Frontal cortex (tissue), 4 donors: ENCODE measurements at places on chromosomes 7 and 10. TPM values are rescaled to one million over a fixed set of nuclear protein-coding genes. Genes with fewer than 3 reads are reported as not detected.

DNA sequence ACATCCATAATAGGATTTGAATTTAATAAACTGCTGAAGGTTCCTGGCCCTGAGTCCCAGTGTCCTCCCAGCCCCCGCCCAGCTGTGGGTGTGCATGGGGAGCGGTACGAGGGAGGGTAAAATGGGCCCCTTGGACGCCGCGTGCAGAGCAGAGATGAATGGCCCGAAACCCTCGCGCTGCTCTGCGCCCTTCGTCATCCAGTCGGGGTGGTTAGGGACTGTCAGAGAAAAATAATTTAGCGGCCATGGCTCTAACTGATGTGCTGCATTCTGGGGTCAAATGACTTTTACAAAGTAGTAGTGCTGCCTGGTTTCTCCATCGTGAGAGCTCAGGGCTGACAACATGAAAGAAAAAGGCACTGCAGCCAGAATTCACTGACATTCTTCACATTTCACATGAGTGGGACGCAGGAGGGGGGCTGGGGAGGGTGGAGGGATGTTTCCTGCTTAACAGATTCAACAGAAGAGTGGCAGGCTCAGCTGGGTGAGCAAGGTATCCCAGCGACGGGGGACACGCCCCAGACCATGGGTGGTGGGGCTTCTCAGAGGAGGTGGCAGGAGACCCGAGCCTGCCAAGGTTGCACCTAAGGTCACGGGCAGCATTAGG lies 304.5 kb downstream of the WDR37 start:
- no peak for DNase-seq

- no peak for DNase-seq
These were observed 108.4 kb upstream of the HPS1 start for GRCh38 chr10:98555021-98555619.

- DNase-seq: no peak
These were observed 11.6 kb upstream of the LIPF start for GRCh38 chr10:88652616-88653015.

- no peak for DNase-seq
These were observed 81.6 kb upstream of the ANLN start for GRCh38 chr7:36308031-36308430.

- DNase-seq: no peak
These were observed 2.5 kb downstream of the GCK start for GRCh38 chr7:44186736-44187135.

Gene PRXL2A
- total RNA-seq: 80.3 TPM

GRCh38 chr7:139750459-139751095 lies 27.2 kb downstream of the HIPK2 start:
- DNase-seq: no peak

Gene DNAJC12
- 4.5 TPM for total RNA-seq

DNA sequence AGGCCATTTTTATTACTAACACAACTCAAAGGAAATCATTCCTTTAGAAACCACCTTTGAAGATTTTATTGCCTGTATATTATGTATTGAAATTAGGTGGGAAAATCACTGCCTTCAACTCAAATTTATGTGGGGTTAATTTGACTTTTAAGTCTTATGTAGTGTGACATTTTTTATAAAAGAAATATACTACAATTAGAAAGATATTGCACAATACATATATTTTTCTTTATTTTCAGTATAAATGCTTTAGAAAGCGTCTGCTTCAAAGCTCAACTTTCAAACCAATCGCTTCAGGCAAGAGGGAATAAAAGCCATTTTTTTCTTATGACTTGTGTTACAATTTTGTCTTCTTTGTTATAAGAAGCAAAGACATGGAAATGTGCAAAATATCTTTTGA lies 337.4 kb upstream of the ZWINT start:
- DNase-seq: no peak

GRCh38 chr10:30124704-30125103 lies 65.3 kb upstream of the JCAD start:
- no peak for DNase-seq

DNA sequence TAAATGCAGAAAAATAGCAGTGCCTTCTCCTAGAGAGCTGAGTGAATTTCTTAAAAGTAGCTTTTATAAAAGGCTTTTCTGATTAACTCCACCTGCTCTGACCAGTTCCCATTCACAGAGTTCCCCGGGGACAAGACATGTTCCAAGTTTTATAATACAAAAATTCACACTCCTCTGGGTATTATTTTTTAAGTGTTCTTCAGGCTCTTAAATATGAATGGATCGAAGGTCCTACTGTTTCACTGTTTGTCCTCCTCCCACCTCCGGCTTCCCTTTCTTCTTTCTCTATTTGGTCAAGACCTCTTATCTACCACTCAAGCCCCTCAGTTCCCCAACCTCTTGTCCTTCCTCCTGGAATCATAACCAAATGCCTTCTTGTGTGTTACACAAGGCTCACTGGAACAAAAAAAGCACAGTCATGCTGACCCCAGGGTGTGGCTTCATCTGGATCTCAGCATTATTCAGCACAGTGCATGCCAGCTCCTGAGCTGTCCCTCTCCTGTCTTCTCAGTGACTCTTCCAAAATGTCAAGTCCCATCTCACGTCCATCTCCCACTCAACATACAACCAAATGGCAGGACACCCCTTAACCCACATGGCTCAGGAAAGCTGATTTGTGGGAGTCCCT lies 222.4 kb downstream of the SORCS1 start:
- no peak for DNase-seq

Gene ATOH7
- 0.41 TPM for total RNA-seq

- no peak for DNase-seq
These were observed 5.6 kb downstream of the TMEM120A start for GRCh38 chr7:75988568-75989499.

DNA sequence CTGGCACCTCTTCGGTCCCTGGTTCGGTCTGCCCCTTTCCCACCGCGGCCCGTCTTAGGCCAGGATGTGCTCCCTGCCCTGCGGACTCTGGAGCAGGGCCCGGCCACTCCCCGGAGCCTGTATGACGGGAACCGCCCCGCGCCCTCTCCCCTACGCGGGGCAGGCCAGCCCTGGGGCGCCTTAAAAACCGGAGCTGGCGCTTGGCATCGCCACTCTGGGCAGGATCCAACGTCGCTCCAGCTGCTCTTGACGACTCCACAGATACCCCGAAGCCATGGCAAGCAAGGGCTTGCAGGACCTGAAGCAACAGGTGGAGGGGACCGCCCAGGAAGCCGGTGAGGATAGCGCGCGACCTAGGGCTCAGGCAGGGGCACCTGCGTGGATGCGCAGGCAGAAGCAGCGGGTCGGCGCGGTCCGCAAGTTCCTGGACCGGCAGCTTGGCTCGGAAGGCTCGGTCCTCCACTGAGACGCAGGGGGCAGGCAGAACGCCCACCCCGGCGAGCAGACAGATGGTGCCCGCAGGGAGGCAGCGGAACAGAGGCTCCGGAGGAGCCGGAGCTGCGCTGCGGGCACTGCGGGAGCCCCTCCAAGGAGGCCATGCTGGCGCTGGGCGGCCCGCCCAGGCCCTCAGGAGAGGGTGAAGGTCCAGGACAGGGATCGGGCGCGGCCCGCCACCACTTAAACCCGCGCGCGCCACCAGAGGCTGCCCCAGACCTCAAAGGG lies at the start of gene ADIRF:
ADIRF (plus strand) TSS at position 212 of the 723 bp plus-strand sequence; CDS start at position 275, 63 bp downstream.
- DNase-seq: no peak

- DNase-seq: no peak
These were observed 189.6 kb downstream of the TMEM178B start for GRCh38 chr7:141263508-141263907.

DNA sequence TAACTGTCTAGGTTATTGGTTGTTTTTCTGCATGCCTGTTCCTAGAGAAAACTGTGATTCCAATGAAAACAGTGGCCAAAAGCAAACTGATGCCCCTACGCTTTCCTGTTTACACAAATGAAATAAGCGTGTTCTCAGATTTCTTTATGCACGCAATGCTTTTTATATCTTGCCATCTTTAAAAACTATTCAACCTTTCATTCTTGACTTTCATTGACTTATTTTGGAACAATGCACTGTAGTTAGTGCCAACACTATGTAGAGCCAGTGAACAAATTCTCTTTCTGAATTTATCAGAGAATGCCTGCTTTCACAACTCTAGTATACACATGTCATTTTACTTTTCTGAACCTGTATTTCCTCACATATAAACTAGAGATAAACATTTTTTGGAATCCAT lies 86.6 kb downstream of the CABCOCO1 start:
- no peak for DNase-seq

DNA sequence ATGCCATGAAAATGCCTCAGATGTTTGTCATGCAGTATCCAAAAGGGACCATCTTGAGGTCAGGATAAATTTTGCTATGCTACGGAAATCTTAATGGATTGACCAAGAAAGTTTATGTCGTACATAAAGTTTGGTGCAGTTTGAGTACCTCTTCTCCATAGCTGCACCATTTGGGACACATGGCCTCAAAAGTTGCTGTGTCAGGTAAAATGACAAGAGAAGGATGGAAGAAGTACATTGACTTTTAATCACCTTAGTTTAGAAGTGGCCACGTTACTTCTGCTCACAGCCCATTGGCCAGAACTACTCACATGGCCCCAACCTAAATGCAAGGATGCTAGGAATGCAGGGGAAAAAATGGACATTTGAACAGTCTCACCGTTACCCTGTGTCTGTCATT lies 107.4 kb upstream of the NAMPT start:
- no peak for DNase-seq

Gene ADAM8
- 1.2 TPM for total RNA-seq

- DNase-seq: no peak
These were observed 165.1 kb downstream of the AHR start for GRCh38 chr7:17463511-17464085.

DNA sequence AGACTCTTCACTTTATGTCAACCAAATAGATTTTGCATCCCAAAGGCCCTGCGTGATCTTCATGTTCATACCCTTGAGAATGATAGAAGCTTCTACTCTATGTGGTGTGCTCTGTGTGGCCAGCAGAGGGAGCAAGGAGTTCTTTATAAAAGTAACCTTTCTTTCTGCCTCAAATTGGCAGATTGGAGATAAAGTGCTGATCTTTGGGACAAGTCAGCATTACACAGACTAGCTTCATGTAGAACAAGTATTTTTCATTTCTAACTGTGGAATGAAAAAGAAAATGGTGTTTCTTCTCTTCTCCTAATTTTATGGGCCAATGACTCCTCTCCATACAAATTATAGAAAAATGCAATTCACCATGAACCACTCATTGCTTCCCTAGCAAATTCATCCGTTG lies 1214.1 kb downstream of the SORCS1 start:
- DNase-seq: peak; percentile 2

- DNase-seq: no peak
These were observed 105.4 kb upstream of the RHOBTB1 start for GRCh38 chr10:61049386-61049785.

GRCh38 chr10:91313796-91314485 lies 93.5 kb downstream of the PCGF5 start:
- DNase-seq: no peak

DNA sequence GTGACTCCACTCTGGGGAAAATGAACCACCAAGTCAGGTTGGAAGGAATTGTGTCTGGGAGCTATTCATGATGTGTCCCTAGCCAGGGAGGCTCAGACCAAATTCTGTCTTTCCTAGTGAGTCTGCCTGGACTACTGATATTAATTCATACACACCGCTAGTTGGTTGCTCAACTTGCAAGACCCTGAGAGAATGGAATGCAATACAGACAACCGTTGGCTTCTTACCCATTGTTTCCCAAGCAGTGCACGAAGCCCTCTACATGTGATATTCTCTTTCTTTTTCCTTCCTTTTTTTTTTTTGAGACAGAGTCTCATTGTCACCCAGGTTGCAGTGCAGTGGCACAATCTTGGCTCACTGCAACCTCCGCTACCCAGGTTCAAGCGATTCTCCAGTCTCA lies 19.4 kb upstream of the SRGN start:
- DNase-seq: no peak

Gene SLC16A9
- total RNA-seq: 8.2 TPM

DNA sequence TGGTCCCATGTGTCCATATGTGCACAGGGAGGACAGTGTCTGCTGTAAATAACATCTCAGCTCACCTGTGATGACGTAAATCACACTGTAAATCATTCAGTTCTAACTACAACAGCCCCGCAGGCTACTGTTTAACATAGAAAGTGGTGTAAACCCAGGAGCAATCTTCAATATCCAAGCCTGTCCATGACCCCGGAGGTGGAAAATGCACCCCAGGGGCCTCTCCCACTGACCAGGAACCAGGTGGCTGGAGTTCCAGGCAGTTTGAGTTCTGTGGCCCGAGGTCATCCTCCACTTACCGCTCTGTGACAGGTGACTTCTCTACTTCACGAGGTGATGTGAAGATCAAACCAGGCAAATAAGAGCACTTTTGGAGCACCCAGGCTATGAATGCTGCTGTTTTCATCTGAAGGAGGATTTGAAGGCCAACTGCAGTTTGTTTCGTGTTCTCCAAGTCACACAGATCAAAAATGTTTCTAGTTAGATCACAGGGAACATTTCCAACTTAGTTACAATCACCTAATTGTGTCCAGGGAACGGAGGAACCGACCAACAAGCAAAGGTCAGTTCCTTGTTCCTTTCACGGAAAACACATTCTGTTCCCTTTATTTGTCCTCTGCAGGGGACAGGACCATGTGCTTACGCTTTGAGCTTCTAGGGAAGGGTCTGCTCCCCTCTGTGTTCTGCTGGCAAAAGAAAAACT lies 131.8 kb downstream of the WDR37 start:
- no peak for DNase-seq

Gene VGF
- total RNA-seq: 7.7 TPM

Gene MLXIPL
- total RNA-seq: not detected

GRCh38 chr7:117012284-117012683 lies 59.0 kb downstream of the ST7 start:
- DNase-seq: no peak

Gene VWDE
- 1.2 TPM for total RNA-seq

DNA sequence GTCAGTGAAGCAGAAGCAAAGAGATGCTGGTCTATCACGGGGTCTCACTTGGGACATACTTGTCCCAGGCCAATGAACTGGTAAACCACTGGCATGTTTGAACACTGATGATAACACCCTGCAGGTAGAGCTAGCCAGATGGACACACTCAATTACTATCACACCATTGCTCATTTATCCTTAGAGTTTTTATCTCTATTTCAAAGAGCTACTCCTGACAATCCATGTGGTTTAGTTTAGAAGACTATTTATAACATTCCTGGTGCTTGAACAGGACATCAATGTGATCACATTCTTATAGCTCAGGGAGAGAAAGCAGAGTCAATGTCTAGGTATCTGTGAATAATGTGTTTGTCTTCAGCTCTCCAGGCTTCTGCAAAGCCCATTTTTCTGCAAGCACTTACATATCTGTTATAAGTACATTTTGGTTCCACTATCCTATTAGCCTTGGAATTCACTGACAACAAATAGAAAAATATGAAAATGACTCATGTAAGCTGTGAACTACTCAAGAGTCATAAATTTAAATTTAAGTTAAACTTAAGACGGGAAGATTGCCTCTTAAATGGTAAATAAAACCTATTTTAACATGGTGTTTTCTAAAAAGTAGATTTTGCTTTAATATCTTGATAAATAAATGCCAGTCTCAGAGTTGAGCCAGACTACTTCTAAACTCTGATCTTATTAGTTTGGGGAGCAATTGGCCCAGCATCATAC lies 106.7 kb upstream of the MBL2 start:
- DNase-seq: no peak

GRCh38 chr7:154566877-154567276 lies 436.0 kb downstream of the PAXIP1 start:
- no peak for DNase-seq

Gene FAM13C
- 20.8 TPM for total RNA-seq

- peak; percentile 33 for DNase-seq
These were observed 149.5 kb upstream of the SVIL start for GRCh38 chr10:29784175-29784773.

Gene HPSE2
- not detected for total RNA-seq
